ENCODE measurements at places on chromosomes 13 and 19.

GRCh38 chr13:49908637-49909036 lies 27.5 kb downstream of the SPRYD7 start:
- DNase-seq, result no peak

DNA sequence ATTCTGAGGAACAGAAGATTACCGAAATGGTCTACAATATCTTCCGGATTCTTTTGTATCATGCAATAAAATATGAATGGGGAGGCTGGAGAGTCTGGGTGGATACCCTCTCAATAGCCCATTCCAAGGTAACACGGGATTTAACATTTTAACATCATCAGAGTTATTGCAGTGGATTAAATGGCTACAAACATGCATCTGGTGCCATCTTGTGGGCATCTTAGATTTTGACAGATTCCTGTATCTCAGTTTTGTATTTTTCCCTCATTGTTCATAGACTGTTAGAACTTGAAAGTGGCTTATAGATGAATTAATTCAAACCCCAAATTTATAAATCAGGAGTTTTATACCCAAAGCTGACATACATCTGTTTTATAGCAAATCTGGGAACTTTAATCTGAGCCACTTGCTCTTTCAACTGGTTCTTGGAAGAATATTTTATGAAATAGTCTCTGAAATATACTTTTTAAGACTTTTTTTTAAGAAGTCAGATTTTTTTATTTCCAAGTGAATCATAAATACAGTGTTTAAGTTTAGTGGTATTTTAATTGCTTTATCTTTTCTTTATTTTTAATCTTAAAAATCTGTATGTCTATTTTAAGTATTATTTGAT lies 215.2 kb downstream of the NBEA start:
- DNase-seq, result no peak

- DNase-seq, result no peak
Measured at GRCh38 chr19:53772943-53773342, 51.2 kb downstream of the NLRP12 start.

GRCh38 chr13:48892053-48892687 lies 83.5 kb upstream of the FNDC3A start:
- no peak for DNase-seq

- no peak for DNase-seq
Measured at GRCh38 chr13:59012731-59013130, 1151.0 kb downstream of the DIAPH3 start.

- peak; percentile 53 for DNase-seq
Measured at GRCh38 chr19:40464059-40465024, 1.2 kb downstream of the BLVRB start.

- no peak for DNase-seq
Measured at GRCh38 chr19:45762870-45763631, 6.0 kb downstream of the SIX5 start.

GRCh38 chr13:100542826-100543156 lies 45.8 kb downstream of the GGACT start:
- DNase-seq, result no peak

DNA sequence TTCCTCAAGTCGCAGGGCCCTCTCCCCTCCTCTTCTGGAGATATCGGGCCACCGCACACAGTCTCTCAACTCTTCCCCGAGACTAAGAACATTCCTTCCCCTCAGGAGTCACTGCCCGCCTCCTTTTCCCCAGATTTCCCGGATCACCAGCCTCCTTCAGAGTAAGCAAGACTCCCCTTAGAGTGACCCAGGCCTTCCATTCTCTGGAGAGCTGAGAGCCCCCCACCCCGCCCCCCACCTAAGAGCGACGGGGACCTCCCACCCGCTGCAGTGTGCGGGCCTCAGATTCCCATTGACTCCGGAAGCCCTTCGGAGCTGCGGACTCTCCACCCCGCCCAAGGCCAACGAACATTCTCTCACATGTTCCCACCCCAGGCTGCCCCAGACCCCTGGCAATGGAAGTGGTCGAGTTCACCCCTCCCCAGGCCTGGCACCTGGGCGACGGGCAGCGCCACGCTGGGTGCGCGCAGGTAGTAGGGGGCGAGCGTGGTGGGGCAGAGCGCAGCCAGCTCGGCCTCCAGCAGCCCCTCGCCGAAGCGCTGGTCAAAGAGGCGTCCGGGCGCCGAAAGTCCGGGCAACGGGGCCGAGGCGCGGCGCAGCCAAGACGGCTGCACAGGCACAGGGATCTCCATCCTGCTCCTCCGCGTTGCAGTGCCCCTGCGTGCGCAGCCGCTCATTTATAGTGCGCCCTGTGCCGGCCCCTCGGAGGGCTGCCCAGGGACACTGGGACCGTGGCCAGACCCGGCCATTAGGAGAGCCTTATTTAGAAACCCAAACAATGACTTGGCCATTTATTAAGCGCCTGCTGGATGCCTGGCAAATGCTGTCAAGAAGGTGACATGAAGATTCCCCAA lies at the start of gene HSPB6:
HSPB6 (minus strand) TSS at position 653 of the 854 bp plus-strand sequence; CDS start at position 632, 21 bp downstream.
- DNase-seq, result no peak

GRCh38 chr13:66624302-66624701 lies 605.8 kb downstream of the PCDH9 start:
- DNase-seq, result no peak

DNA sequence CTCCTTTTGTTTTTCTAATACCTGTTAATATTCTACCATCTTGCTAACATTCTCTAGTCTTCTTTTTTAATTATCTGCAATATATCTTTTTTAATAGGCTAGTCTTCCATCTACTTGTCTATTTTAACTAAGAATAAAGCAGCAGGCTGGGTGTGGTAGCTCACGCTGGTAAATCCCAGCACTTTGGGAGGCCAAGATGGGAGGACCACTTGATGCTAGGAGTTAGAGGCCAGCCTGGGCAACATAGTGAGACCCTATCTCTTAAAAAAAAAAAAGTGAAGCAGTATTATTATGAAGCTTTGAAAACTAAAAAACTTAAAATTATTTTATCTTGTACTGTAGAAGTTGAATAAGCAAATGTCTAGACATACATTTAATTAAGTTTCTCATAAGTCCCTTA lies 3.3 kb downstream of the UTP14C start:
- no peak for DNase-seq

GRCh38 chr19:52739576-52739975 lies 4.7 kb upstream of the ZNF611 start:
- DNase-seq, result no peak

- no peak for DNase-seq
Measured at GRCh38 chr13:53807251-53807834, 778.7 kb downstream of the OLFM4 start.

GRCh38 chr13:49410477-49410876 lies 33.4 kb downstream of the CAB39L start:
- no peak for DNase-seq

- no peak for DNase-seq
Measured at GRCh38 chr13:97242755-97243497, 20.8 kb downstream of the MBNL2 start.

- DNase-seq, result no peak
Measured at GRCh38 chr19:3923912-3924311, 9.0 kb upstream of the NMRK2 start.

DNA sequence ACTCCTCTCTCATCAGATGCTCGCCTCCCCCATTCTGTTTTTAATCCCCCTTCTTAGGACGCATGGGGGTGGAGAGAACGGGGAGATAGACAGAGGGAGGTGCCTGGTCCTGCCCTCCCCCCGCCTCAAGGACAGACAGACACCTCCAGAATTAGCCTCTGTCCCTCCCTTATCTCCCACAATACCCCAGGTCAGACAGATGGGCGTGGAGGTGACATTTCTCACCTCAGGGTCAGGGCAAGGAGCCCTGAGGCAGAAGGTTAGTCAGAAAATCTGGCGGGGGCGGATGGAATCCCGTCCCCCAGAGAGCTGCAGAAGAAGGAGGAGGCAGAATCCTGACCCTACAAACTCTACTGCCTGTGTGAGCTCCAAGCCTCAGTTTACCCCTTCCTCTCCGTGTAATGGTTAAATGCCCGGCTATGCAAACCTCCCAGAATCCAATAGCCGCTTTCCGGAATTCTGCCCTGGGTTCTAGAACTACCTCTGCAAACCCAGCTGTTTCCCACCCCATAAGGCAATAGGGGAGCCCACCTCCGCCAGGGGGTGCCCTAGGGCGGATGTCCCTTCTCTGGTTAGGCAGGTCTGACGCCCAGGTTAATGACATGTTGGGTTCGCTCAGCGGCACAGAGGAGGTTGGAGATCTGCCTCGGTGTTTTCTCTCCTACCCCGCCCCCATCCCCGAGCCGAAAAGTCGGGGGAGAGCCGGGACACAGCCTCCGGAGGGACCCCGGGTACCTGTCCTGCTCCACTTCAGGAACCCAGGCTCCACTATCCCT lies 900 bp downstream of the PPP1R13L start:
- DNase-seq, result peak; percentile 38

DNA sequence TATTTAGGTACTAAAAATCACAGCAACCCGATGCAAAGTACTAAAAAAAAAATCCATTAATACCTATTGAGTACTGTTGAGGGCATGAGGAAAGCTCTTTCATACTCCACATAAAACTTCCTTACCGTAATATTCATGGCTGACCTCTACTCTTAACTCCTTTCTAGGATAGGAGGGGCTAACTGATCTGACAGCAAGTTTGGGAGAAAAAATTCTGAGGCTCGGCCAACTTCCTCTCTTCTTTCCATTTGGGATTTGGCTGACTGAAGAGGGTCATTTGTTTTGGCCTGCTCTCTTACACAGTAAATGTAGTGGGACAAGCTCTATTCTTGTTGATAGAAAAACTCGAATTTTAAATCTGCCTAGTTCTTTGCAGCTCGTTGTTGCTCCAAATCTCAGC lies 9.4 kb upstream of the USPL1 start:
- no peak for DNase-seq

DNA sequence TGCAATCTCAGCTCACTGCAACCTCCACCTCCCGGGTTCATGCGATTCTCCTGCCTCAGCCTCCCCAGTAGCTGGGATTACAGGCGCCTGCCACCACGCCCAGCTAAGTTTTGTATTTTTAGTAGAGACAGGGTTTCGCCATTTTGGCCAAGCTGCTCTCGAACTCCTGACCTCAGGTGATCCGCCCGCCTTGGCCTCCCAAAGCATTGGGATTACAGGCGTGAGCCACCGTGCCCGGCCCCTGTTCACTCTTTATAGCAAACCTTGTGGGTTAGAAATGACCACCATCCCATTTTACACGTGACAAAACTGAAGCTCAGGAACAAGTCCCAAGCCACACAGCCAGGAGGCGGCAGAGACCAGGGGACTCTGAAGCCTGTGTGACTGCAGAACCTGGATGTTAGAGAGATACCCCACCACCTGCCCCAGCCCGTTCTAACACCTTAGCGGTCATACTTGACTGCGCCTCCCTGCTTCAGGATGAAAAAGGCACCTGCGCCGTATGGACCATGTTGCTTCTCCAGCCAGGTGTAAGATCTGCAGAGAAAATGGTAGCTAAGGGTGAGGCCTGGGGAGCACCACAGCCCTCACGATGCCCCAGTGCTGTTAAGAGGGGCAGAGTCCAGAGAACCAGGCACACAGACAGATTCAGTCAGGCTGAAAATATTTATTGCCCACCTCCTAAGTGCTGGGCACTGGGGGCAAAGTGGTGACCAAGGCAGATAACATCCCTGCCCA lies 3.6 kb downstream of the DMAC2 start:
- DNase-seq, result no peak

- no peak for DNase-seq
Measured at GRCh38 chr19:15197275-15197941, 3.4 kb downstream of the NOTCH3 start.

DNA sequence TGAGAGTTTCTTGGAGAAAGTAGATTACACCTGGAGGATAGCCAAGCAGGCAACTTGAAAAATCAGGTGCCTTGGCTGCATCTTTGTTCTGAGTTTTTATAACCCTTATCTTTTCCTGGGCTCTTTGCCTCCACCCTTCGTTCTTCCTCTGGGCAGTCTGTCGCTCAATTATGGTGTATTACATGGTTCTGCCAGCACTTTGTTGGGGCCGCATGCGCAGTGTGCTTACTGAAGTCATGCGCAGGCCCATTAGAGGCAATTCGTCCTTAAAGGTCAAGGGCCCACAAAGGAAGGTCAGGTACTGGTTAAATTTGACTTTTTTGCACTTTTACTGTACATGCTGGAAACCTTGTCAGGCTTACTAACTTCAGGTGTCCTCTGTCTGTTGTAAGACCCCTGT lies 761.9 kb upstream of the SLITRK5 start:
- DNase-seq, result no peak

GRCh38 chr19:31233295-31233800 lies 115.9 kb downstream of the TSHZ3 start:
- no peak for DNase-seq

DNA sequence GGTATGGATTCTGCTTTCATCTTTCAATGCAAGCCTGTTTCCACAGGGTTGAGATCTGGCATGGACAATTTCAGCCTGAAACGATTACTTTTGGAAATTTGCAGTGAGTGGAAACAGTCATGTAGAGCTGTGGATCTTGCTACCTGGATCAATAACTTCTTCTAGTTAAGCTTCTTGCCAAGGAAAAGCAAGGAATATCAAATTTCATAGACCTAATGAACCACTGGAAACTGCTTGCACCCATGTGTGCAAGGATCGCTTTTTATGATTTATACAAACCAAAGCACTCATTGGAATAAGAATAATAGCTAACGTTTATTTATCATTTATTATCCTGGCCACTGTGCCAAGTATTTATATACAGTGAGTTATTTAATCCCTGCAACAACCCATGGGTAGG lies 392.8 kb downstream of the KCNRG start:
- no peak for DNase-seq

DNA sequence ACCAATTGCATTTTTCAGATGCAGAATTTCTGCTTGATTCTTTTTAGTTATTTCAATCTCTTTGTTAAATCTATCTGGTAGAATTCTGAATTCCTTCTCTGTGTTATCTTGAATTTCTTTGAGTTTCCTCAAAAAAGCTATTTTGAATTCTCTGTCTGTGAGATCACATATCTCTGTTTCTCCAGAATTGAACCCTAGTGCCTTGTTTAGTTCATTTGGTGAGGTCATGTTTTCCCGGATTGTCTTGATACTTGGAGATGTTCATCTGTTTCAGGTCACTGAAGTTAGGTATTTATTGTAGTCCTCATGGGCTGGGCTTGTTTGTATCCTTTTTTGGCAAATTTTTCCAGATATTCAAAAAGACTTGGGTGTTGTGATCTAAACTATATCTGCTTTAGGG lies 202.9 kb upstream of the SERP2 start:
- DNase-seq, result no peak

DNA sequence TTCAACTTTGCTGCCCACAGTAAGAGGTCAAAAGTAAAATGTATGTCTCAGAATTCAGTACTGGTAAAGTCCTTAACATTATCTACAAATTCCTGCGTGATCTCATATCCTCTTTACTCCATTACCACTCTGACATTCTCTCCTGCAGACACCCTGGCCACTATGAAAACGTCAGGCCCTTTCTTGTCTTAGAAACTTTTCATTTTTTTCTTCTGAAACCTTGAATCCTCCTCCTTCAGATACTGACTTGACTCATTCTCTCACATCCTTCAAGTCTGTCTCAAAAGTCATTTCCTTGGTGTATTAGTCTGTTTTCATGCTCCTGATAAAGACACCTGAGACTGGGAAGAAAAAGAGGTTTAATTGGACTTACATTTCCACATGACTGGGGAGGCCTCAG lies 262.3 kb downstream of the POU4F1 start:
- DNase-seq, result no peak

Data from activated T-helper 9 cell treated with anti-CD3 and anti-CD28 coated beads, Interleukin-2, amount 50 U/mL, for 16 hours (primary cell).